Muscle of leg (tissue), 16 donors: ENCODE measurements at places on chromosomes 4 and X. TPM values are rescaled to one million over a fixed set of nuclear protein-coding genes. Genes with fewer than 3 reads are reported as not detected.

GRCh38 chrX:38675856-38676255, 114.5 kb downstream of the TSPAN7 start:
- DNase-seq: no peak

GRCh38 chr4:187321711-187322110, 598.1 kb upstream of the FAT1 start:
- DNase-seq: no peak

DNA sequence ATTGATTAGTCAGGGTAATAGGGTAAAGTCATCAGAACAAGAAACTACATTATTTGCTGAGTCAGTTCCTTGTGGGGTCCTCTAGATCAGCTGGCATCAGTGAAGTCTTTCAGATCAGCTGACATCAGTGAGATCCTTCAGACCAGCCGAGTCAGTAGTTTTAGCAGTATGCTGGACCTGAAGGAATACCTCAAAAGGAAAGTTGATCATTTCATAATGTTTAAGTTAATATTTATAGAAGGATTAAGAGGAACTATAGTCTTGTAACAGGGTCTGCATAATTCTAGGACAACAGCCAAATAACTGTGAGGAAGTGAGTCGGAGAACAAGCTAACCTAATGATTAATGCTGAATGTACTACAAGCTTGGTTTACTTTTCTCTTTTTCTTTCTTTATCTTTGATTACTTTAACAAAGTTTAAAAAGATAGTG, 958 bp upstream of the UGT2B7 start:
- DNase-seq: no peak

- DNase-seq: no peak
Measured at GRCh38 chr4:92735025-92735665, 431.4 kb downstream of the GRID2 start.

DNA sequence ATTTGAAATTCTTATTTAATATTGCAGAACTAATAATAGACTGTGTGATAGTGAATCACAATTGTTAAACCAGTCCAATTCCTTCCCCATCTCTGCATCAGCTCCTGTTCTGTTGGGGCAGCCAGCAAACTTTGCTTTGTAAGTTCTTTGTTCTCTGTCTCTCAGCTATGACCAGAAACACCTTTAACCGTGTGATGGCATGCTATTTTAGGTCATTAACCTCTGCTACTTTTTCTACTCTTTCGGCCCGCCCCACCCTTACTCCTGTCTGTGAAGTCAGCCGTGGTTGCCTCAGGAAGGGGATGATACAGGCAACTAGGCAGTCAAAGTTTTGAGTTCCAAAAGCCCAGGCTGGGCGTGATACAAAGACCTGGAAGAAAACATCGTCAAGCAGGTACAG, 51.3 kb upstream of the EGFL6 start:
- no peak for DNase-seq

GRCh38 chr4:14915018-14915417, 87.3 kb upstream of the CPEB2 start:
- no peak for DNase-seq

GRCh38 chrX:149129767-149130166, 375.3 kb downstream of the IDS start:
- DNase-seq: no peak

- DNase-seq: no peak
Measured at GRCh38 chr4:7367864-7368277, 66.9 kb downstream of the PSAPL1 start.

The SLC4A4 gene
- total RNA-seq: 14.9 TPM

The C4orf51 gene
- total RNA-seq: not detected

The IL3RA gene
- 7.8 TPM for total RNA-seq

The CYLC1 gene
- not detected for total RNA-seq

The GRXCR1 gene
- total RNA-seq: not detected
